NCI-H1436 (cell line): ENCODE measurements at places on chromosomes 6 and 20.

- DNase-seq: no peak
These were observed 15.5 kb upstream of the TBX18 start for GRCh38 chr6:84779917-84780316.

GRCh38 chr6:44489910-44490604, 102.6 kb downstream of the CDC5L start:
- DNase-seq: no peak

- no peak for DNase-seq
These were observed 121.6 kb downstream of the MEI4 start for GRCh38 chr6:77774457-77774856.

DNA sequence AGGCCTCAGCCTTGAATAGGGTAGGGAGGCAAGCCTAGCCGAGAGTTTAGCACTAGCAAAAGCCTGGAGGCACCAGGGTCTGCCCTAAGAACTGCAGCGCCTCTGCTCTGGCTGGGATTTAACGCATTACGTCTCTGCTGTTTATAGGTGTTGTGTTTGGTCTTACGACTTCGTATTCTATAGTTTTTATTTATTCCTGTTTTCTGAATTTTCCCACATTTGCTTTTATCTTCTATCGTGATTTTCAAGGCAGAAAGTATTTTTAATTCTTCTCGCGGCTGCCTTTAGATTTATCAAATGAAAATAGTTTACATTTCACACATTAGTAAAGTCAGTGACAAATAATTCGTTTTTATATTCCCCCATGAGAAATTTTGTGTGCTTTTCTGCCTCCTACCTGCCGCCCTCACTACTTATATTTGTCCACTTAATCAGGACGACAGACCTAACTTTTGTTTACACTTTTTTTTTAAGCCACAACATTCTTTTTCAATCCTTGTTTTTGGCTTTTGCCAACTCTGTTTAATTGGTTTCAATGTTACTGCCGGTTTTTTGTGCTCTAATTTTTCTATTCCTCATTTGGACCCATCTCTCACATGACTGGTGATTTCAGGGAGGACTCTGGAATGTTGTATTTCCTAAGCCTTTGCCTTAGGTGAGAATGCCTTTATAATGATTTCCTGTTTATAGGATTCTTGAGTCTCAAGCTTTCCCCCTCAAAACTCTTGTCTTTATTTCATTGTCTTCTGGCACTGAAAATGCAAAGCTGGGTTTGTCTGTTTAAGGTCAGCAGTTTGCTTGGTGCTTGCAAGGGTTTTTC, 1.3 kb upstream of the LZTS3 start:
- no peak for DNase-seq
